ENCODE measurements at places on chromosomes 2 and 18. TPM values are rescaled to one million over a fixed set of nuclear protein-coding genes. Genes with fewer than 3 reads are reported as not detected.

SERPINB10 gene
- not detected for total RNA-seq

TUBA4A gene
- total RNA-seq = 151 TPM

AQP4 gene
- 25.0 TPM for total RNA-seq

ASIC4 gene
- 0.10 TPM for total RNA-seq

Measured in heart left ventricle (tissue), 16 donors.